T1000 (cell line): ENCODE measurements at places on chromosomes 13 and 19.

GRCh38 chr19:16943942-16944625 is 55.3 kb downstream of the F2RL3 start:
- DNase-seq = no peak

GRCh38 chr13:109547942-109548341 is 238.4 kb downstream of the IRS2 start:
- DNase-seq = no peak

DNA sequence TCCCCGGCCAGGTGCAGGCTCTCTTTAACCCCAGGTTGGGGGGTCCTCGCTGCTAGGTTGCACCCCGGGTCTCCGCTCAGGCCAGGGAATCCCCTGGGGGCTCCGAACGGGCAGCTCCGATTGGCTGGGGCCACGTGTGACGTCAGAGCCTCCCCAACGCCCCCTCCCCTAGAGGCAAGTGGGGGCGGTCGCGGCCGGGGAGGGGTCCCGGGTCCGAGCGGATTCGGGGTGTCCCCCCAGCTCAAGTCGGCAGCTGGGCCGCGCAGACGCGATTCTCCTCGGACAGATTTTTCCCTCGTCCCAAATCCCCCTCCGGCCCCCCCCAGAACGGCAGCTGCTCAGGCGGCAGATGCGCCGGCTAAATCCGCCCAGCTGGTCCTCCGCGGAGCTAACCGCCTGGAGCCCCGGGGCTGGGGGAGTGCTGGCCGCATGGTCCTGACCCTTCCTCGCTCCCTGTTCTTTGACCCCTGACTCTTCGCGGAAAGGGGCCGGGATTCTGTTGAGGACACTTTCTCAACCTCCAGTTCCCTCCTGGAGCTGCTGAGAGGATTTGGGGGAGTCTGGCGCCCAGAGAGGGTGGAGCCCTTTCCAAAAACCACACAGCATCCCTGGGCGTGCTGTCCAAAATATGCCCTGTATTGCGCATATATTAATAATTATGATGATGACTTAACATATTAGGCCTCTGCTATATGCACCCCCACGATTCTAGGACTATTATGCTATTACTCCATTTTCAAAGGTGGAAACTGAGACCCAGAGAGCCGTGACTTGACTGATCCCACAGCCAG is 25.4 kb upstream of the SEMA6B start:
- no peak for DNase-seq

DNA sequence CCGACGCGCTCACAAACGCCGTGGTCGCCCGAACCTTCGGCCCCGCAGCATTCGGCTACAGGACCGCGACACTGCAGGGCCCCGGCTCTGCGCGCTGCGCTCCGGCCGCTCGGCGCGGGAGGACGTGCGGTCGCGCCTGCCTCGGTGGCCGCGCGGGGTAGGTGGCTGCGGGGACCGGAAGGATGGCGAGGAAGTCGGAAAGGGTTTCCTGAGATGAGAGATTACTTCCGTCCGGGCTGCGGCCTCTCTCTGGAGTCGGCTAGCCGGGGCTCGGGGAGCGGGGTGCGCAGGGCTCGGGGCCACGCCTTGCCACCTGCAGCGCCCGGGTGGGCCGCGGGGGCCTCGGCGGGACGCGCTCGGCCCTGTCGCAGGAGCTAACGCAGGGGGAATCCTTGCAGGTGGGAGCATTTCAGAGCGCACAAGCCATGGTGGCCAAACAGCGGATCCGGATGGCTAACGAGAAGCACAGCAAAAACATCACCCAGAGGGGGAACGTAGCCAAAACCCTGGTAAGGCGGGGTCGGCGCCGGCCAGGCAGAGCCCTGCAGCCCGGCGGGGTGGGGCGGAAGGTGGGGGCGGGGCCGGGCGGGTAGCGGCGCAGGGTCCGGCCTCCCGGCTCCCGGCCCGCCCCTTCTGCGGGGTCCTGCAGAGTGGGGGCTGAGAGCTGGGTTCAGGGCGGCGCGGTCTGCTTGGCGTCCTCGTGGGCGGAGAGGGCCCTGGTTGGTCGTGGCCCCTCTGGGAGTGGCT is at the start of gene SERP2:
Gene SERP2 (plus strand): TSS at position 224 of the 747 bp plus-strand sequence. CDS start 202 bp downstream, at position 426.
- DNase-seq = no peak

DNA sequence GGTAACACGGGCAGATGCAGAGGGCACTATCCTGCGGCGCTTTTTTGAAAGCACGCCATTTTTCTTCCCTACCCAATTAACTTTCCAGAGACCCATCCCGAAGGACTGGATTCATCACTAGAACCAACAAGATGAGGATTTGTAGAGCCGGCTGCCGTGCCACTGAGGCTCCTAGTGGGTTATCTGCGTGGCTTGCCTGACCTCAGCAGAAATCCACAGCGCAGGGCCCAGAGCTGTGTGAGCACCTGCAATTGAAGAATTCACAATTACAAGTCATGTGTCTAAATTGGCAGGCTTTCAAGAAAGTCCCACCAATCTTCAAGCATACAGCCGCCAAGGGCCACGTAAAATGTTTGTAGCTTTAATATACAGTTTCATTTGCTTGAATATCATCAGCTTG is 75.5 kb downstream of the ALOX5AP start:
- no peak for DNase-seq

DNA sequence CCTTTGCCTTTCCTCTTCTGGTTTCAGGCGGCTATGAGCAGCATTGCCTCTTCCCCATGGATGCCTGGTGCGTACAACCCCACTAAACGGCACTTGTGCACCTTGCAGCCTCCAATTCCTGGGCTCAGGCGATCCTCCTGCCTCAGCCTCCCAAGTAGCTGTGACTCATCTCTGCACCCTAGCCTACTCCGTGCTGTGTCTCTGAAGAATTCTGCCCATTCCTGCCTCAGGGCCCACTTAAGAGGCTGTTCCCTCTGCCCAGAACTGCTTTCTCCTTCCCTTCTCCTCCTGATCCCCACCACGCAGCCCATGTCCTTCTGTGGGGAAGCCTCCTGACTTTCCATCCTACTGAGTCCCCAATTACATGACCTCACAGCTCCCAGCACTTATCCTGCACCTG is 142.2 kb upstream of the ZNF507 start:
- DNase-seq = no peak

- no peak for DNase-seq
These were observed 927 bp downstream of the LPAR6 start for GRCh38 chr13:48411841-48412531.

GRCh38 chr13:58306062-58306461 is 674.5 kb downstream of the PCDH17 start:
- DNase-seq = no peak
